Skeletal muscle cell (primary cell): ENCODE measurements at places on chromosomes 6 and 20.

DNA sequence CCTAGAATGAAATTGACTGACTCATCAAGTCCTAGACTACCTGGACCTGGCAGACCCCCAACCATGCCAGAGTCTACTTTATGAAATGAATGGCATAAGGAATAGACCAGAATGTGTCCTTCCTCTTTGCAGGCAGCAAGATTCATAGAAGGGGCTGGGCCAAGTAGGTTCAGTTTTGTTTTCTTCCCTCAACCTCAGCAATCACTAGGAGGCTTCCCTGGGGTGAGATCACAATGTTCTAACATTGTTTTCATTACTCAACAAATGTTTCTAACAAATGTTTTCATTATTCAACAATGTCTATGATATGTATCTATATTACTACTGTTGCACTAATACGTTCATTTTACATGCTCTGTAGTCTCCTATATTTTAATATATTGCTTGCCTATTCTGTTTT lies 8.4 kb upstream of the FAM162B start:
- DNase-seq, result no peak

DNA sequence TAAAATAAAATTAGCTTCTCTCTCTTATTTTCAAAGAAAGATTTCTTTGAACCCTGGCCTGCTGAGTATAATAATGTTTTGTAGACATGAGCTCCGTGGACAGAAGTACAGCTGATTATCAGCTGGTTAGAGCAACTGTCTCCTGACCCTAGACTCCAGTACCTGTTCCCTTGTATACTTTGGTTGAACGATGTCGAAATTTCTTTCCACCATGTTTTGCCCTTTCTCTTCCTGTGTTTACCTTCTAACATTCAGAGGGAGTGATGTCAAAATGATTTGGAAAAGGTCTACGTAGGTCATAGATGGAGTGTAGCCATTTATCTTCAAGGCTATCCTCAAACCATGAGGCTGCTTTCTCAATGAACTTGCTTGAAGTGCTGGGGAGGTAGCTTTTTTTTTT lies 16.8 kb upstream of the ADTRP start:
- DNase-seq, result no peak

- DNase-seq, result no peak
These were observed 310.1 kb downstream of the PRL start for GRCh38 chr6:21986703-21987102.

- DNase-seq, result no peak
These were observed 21.1 kb downstream of the FOXC1 start for GRCh38 chr6:1630771-1631217.

DNA sequence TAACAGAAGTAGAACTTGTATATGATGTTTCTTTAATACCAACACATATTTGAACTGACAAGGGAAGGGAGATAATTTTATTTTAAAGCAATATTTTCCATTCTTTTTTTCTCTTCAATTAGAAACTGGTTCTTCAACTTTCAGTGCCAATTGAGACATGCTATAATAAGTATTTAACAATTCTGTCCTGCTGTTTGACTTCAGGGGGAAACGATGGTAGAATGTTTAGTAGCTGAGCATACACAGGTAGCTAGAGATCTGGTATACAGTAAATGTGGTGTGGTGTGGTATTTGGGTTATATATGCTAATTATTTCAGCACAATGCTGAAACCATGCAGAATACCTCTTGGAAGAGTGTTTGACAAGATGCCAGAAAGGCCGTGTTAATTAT lies 156.9 kb downstream of the ARID1B start:
- DNase-seq, result no peak

GRCh38 chr6:130896249-130896648 lies 69.0 kb downstream of the SMLR1 start:
- DNase-seq, result no peak
